Vagina (tissue), 2 donors: ENCODE measurements at places on chromosomes 3 and 15. TPM values are rescaled to one million over a fixed set of nuclear protein-coding genes. Genes with fewer than 3 reads are reported as not detected.

- H3K36me3 ChIP-seq = no peaks in the 10 kb centered on the region
- no peak overlapping the region for H3K4me3 ChIP-seq
- no peak for DNase-seq
Measured at GRCh38 chr15:65402961-65403360, 19.8 kb downstream of the IGDCC4 start.

DNA sequence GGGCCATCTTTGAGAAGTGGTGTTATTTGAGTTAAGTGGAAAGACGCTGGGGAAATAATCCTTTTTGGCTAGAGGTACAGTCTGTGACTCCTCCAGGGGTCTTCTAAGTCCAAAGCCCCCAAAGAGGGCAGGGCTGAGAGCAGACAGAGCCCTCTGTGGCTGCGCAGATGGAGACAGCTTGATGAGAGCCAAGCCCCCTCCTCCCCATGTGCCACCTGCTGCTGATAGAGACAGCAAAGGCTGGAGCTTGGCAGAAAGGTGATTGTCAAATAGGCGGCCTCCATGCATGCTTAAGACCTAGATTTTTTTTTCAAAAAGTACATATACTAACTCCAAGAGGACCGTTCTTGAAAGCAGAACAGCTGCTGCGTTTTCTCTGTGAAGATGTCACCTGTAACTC lies 72.4 kb downstream of the CRYGS start:
- DNase-seq = peak; percentile 52
- H3K27ac ChIP-seq = no peak overlapping the region
- no peak overlapping the region for H3K4me3 ChIP-seq

GRCh38 chr15:81155375-81156218 lies 21.5 kb downstream of the CFAP161 start:
- no peak overlapping the region for H3K4me3 ChIP-seq
- no peak for DNase-seq
- peaks cover 17% of the 10 kb centered on the region for H3K4me1 ChIP-seq
- H3K27me3 ChIP-seq = no peaks in the 10 kb centered on the region
- H3K27ac ChIP-seq = no peak overlapping the region
- no peaks in the 10 kb centered on the region for H3K36me3 ChIP-seq

DNA sequence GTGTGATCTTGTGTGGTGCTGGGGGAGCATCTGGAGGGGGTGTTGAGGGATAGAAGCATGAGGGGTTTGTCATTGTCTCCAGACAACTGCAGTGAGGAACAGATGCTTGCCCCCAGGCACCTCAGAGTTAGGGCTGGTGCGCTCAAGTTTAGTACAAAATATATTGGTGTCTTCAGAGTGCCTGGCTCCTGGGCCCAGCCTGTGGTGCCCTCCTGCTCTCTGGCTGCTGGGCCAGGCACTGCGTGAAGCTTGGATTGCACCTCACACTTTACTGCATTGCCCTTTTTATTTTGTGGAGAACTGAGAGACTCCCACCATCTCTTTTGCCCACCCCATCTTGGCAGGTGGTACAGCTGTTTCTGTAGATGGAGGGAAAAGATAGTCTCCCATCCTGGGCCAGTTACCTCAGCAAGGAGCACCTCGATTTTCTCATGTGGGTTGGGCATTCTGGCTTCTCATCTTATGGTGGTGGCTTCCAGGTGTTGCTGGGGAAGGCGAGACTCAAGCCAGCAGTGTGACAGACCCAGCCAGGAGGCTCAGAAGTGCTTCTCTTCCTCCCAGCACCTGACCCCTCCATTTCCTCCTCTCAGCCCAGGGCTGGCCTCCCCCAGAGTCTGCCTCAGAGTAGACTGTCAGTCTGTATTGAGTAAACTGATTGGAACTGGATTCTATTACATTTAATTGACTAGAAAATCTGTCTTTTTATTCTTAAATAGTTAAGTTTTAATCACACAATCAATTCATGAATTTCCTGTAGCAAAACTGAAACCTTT lies 140.5 kb downstream of the DNAJB8 start:
- peak; percentile 67 for DNase-seq
- no peak overlapping the region for H3K27ac ChIP-seq
- H3K27me3 ChIP-seq = no peaks in the 10 kb centered on the region
- H3K36me3 ChIP-seq = no peaks in the 10 kb centered on the region

- H3K36me3 ChIP-seq = no peaks in the 10 kb centered on the region
- DNase-seq = no peak
- no peaks in the 10 kb centered on the region for H3K27me3 ChIP-seq
- H3K4me1 ChIP-seq = peaks cover 5% of the 10 kb centered on the region
- H3K4me3 ChIP-seq = no peak overlapping the region
- H3K27ac ChIP-seq = no peak overlapping the region
Measured at GRCh38 chr3:30753766-30754165, 140.7 kb downstream of the GADL1 start.

DNA sequence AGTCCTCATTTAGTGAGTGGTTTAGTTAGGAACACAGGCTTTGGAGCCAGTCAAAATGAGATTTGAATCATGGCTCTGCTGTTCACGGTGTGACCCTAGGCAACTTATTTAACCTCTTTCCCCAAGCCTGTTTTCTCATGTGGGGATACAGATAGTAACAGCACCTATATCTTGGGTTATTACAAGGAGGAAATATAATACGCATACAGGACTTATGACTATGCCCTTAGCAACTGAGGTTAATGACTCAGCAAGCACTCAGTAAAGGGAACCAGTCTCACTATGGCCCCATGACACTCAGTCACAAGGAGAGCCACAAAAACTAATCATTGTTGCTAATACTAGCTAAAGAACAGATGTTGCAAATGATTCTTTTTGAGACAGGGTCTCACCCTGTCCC lies 45.9 kb downstream of the SUMF1 start:
- peaks cover 16% of the 10 kb centered on the region for H3K4me1 ChIP-seq
- H3K27me3 ChIP-seq = no peaks in the 10 kb centered on the region
- H3K27ac ChIP-seq = no peak overlapping the region
- H3K36me3 ChIP-seq = no peaks in the 10 kb centered on the region

- no peaks in the 10 kb centered on the region for H3K27me3 ChIP-seq
- no peak for DNase-seq
- H3K36me3 ChIP-seq = no peaks in the 10 kb centered on the region
Measured at GRCh38 chr15:57784081-57784511, 77.6 kb downstream of the POLR2M start.

GRCh38 chr15:93052090-93052879 lies 36.7 kb downstream of the RGMA start:
- no peaks in the 10 kb centered on the region for H3K36me3 ChIP-seq
- no peak for DNase-seq
- peaks cover 51% of the 10 kb centered on the region for H3K4me1 ChIP-seq
- no peak overlapping the region for H3K4me3 ChIP-seq
- no peak overlapping the region for H3K27ac ChIP-seq

DNA sequence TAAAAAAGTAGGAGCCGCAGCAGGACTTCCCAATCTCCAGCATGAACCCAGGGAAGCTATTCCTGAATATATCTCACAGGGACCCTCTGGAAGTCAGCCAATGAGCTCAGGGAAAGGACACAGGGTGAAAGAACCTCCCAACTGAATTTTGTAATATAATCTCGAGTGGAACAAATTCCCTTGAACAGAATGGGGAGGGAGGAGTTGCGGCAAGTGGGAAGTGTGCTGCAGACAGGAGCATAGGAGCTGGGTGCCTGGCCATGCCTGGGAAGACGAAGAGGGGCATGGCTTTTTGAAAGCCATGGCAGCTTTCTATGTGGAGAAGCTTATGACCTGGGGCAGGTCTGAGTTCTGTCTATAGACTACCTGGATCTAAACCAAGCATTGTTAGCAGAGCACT lies 98.4 kb downstream of the CBLB start:
- H3K36me3 ChIP-seq = no peaks in the 10 kb centered on the region
- no peak overlapping the region for H3K27ac ChIP-seq
- no peaks in the 10 kb centered on the region for H3K27me3 ChIP-seq
- no peak overlapping the region for H3K4me3 ChIP-seq
- DNase-seq = no peak

GRCh38 chr3:141306276-141306675 lies 62.0 kb upstream of the ZBTB38 start:
- H3K4me3 ChIP-seq = no peak overlapping the region
- no peaks in the 10 kb centered on the region for H3K36me3 ChIP-seq
- H3K27me3 ChIP-seq = no peaks in the 10 kb centered on the region
- DNase-seq = no peak
- H3K4me1 ChIP-seq = peaks cover 5% of the 10 kb centered on the region

- no peaks in the 10 kb centered on the region for H3K36me3 ChIP-seq
- DNase-seq = no peak
- no peak overlapping the region for H3K27ac ChIP-seq
- no peaks in the 10 kb centered on the region for H3K4me1 ChIP-seq
- H3K27me3 ChIP-seq = no peaks in the 10 kb centered on the region
- no peak overlapping the region for H3K4me3 ChIP-seq
Measured at GRCh38 chr3:133162670-133163305, 124.6 kb downstream of the TMEM108 start.

GRCh38 chr15:79812541-79812940 lies 84.3 kb downstream of the MTHFS start:
- H3K36me3 ChIP-seq = no peaks in the 10 kb centered on the region
- no peak overlapping the region for H3K4me3 ChIP-seq
- H3K27ac ChIP-seq = no peak overlapping the region
- no peaks in the 10 kb centered on the region for H3K27me3 ChIP-seq

- no peaks in the 10 kb centered on the region for H3K4me1 ChIP-seq
- no peak overlapping the region for H3K27ac ChIP-seq
- no peaks in the 10 kb centered on the region for H3K36me3 ChIP-seq
Measured at GRCh38 chr15:73317651-73318462, 50.9 kb downstream of the HCN4 start.

DNA sequence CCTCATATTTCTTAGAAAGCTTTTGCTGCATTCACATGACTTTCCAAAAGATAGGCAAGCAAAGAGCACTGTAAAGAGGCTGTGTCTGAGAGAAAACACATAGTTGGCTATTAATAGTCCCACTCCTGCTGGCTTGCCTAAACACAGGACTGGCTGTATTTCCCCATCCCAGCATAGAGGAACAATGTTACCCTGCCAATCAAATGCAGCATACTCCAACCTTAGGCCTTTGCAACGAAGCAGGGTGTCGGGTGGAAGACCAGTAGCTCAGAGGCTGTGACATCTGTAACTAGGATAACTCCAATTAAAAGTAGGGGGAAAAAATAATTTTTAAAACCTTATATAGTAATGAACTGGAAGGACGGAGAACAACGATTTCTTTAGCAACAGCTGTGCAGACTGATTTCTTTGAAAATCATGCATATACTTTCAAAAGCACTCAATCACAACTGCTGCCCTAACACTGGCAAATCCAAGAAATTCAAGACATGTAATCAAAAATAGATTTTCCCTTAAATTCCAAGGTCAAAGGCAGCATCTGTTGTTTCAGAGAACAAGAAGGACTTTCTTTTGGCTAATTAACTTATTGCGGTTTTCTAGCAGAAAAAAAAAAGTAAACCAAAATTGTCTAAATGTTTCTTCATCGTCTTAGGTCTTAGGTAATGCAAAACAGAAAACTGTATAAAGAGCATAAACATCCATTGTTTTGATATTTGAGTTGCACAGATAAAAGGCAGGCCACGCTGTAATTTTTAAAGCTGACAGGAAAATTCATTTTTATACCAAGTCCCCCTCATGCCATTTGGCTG lies 139.3 kb downstream of the TNIK start:
- no peak overlapping the region for H3K27ac ChIP-seq
- DNase-seq = no peak
- H3K4me3 ChIP-seq = no peak overlapping the region
- no peaks in the 10 kb centered on the region for H3K36me3 ChIP-seq

DNA sequence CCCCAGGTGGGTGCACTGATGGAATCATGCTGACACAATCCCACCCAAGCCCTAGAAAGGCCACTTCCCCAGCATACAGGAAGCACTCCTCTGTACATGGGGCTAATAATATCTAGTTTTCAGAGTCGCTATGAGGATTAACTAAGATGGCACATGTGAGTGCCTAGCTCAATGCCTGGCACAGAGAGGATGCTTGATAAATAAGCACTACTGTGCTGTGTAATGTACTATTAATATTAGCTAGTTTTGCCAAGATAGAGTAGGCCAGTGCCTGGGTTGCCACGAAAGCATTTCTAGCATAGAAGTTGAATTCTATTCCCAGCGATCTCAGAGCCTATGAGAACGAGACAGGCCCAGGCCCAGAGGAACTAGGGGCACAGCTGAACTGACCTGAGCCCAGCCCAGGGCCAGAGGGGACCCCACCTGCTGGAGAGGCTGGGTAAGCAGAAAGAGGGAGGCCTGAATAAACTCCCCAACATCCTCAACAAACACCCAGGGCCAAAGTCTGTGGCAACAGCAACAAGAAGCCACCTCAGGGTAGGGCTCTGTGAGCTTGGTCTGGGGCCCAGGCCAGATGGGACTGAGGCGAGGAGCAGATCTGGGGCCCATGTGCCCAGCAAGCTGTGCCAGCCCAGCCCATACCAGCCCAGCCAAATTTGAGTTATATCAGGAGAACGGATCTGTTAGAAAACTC lies 7.6 kb upstream of the SEMA7A start:
- H3K4me3 ChIP-seq = no peak overlapping the region
- no peak overlapping the region for H3K27ac ChIP-seq
- H3K36me3 ChIP-seq = peaks cover 18% of the 10 kb centered on the region

DNA sequence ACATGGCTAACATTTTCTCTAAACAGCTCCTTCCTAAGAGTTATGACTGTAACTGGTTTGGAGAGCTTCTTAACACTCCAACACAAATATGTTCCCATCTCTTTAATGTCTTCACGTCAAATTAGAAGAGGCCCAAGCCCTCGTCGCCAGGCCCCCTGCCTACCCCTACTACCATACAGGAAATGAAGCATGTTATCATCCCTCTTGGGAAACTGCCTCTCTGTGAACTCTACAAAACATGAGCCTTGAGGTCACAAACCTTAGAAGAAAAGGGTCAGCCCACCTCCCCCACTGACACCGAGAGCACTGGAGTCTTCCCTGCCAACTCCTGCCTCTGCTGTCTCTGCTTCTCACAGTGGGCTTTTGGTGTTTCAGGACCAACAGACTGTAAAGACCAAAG lies 243.1 kb upstream of the STT3B start:
- DNase-seq = no peak
- H3K27ac ChIP-seq = no peak overlapping the region
- no peaks in the 10 kb centered on the region for H3K27me3 ChIP-seq
- peaks cover 17% of the 10 kb centered on the region for H3K4me1 ChIP-seq
- H3K36me3 ChIP-seq = no peaks in the 10 kb centered on the region

- no peak overlapping the region for H3K27ac ChIP-seq
- H3K4me1 ChIP-seq = peaks cover 11% of the 10 kb centered on the region
- H3K27me3 ChIP-seq = no peaks in the 10 kb centered on the region
- no peak overlapping the region for H3K4me3 ChIP-seq
Measured at GRCh38 chr3:48275287-48276027, 34.6 kb downstream of the ZNF589 start.

GRCh38 chr3:108894981-108895380 lies 58.7 kb downstream of the GUCA1C start:
- no peaks in the 10 kb centered on the region for H3K4me1 ChIP-seq
- no peak overlapping the region for H3K27ac ChIP-seq
- no peaks in the 10 kb centered on the region for H3K27me3 ChIP-seq

GLDN gene
- 5.9 TPM for total RNA-seq

CTXN2 gene
- total RNA-seq = not detected

SHF gene
- total RNA-seq = 15.0 TPM

NPAP1 gene
- not detected for total RNA-seq

GABRR3 gene
- not detected for total RNA-seq

UROC1 gene
- not detected for total RNA-seq

CSTA gene
- 95.5 TPM for total RNA-seq

EPHA3 gene
- 24.1 TPM for total RNA-seq

CCDC80 gene
- 51.6 TPM for total RNA-seq

CTXND1 gene
- total RNA-seq = 0.49 TPM
